ENCODE measurements at places on chromosomes 11 and 22.

- no peak for DNase-seq
Measured at GRCh38 chr11:13786688-13787087, 118.2 kb downstream of the FAR1 start.

DNA sequence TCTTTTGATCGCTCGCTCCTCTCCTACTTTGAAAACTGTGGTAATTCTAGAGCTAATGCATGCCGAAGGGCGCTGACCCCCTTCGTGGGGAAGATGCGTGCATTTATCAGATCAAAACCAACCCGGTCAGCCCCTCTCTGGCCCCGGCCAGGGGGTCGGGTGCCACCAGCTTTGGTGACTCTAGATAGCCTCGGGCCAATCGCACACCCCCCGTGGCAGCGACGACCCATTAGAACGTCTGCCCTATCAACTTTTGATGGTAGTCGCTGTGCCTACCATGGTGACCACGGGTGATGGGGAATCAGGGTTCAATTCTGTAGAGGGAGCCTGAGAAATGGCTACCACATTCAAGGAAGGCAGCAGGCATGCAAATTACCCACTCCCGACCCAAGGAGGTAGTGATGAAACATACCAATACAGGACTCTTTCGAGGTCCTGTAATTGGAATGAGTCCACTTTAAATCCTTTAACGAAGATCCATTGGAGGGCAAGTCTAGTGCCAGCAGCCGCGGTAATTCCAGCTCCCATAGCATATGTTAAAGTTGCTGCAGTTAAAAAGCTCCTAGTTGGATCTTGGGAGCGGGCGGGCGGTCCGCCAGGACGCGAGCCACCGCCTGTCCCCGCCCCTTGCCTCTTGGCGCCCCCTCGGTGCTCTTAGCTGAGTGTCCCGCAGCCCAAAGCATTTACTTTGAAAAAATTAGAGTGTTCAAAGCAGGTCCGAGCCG lies 3898.2 kb upstream of the OR11H1 start:
- DNase-seq = no peak

GRCh38 chr22:28769394-28770085 lies 3.0 kb upstream of the CCDC117 start:
- no peak for DNase-seq

DNA sequence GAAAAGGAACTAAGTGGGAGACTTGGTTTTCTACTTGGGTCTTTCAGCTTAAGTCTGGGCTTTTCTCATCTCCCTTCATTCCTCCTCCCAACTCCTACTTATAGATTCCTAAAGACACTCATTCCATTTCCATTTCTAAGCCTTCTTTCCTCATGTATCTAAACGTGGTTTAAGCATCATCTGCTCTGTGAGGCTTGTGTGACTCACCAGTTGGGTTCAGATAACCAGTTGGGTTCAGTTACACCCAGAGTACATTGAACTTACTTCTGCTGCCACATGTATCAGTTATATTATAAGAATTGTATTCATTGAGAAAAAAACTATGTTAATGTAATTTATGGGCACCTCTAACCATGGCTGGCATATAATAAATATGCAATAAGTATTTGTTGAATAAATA lies 831.2 kb upstream of the CCDC90B start:
- DNase-seq = no peak

DNA sequence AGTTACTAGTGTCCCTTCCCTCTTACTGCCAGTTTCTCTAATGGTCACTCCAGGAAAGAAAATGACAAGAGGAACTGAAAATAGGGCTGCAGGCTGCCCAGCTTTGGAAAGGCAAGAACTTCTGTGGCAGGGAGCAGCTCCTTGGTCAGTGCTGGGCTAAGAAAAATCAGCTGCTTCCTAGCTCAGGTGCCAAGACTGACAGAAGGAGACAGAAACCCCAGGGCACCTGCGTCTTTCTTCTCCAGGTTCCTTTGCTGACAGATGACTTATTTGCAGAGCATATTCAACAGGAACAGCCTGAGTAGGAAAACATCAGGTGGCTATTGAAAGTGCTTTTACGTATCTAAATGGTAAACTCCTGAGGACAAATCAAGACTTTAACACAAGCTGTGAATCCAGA lies 25.4 kb downstream of the MAML2 start:
- no peak for DNase-seq

GRCh38 chr11:43942662-43943371 lies 380 bp downstream of the C11orf96 start:
- DNase-seq = no peak
